Neural crest cell (in vitro differentiated cells): ENCODE measurements at places on chromosomes 5 and 9.

DNA sequence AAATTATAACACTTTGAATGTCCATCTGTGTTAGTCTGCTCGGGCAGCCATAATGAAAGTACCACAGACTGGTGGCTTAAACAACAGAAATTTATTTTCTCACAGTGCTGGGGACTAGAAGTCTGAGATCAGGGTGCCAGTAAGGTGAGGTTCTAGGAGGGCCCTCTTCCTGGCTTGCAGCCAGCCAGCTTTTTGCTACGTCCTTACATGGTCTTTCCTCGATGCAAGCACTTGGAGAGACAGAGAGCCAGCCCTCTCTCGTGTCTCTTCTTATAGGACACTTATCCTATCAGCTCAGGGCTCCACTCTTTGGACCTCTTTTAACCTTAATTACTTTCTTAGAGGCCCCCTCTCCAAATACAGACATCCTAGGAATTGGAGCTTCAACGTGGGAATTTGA lies 351.8 kb downstream of the SPOCK1 start:
- no peak for DNase-seq

GRCh38 chr9:36136894-36137391 lies 410 bp downstream of the GLIPR2 start:
- DNase-seq = no peak

GRCh38 chr5:142807372-142807911 lies 37.3 kb downstream of the ARHGAP26 start:
- DNase-seq = peak; percentile 20

- no peak for DNase-seq
These were observed 10.4 kb downstream of the CDK5RAP2 start for GRCh38 chr9:120569556-120569955.

GRCh38 chr5:174533751-174534241 lies 190.6 kb upstream of the MSX2 start:
- no peak for DNase-seq

DNA sequence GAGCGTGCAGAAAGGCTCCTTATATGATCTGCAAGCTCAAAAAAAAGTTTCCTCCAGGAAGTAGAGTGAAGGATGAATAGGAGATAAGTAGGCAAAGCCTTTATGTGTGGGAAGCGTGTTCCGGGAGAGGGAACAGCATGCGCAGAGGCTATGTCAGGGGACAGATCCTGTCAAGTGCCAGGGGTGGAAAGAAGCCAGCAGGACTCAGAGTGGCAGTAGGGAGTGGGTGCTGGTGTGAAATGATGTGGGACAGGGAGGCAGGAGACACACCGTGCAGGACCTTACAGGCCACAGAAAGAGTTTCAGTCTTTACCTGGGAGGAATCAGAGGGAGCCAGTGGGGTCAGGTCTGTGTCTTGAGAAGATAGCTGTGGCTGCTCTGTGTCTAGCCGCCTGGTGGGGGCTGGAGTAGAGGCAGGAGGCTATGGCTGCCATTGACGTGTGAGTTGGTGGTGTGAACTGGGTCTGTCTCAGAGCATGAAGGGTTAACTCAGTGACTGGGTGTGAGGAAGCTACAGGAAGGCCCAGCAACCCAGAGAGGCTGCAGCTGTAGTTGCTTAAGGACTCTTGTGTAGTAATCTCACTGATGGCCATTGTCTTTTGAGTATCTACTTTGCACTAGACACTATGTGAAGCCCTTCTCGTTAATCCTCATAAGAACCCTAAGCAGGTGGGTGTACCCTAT lies 71.3 kb downstream of the PPARGC1B start:
- DNase-seq = no peak

GRCh38 chr9:27933210-27934025 lies 360.1 kb upstream of the C9orf72 start:
- no peak for DNase-seq

DNA sequence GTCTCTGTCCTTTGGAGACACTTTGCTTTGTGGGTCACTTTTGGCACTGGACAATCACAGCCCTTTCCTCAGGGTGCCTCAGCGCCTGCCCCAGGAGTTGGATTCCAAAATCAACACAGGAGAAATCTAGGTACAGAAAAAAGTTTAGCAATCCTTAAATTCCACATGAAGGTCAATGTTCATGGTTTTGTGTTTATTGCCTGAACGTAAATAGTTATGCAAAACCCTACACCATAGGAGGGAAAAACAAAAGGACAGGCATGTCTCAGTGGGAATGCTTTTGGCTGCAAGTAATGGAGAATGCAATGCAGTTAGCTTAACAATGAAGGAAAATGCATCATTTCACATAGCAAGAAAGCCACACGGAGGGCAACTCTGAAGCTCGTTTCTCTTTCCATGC lies 6.5 kb upstream of the HMCN2 start:
- no peak for DNase-seq

- DNase-seq = no peak
These were observed 30.3 kb upstream of the LCP2 start for GRCh38 chr5:170327829-170328228.

DNA sequence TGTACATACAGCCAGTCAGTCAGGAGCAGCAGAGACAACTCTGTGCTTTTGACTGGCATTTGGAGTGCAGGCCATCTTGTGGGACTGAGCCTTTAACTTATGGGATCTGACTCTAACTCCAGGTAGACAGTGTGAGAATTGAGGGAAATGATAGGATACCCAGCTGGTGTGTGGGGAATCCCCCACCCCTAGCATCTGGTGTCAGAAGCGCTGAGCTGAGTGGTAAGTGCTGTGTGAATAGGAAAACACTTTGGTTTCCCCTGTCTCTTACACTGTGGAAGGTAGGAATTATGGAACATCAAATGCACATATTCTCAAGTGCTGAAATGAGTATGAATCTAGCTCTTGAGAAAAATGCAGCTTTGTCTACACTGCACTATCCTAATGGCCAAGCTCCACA lies 43.9 kb downstream of the CCDC125 start:
- no peak for DNase-seq

- no peak for DNase-seq
These were observed 48.7 kb downstream of the FBXW11 start for GRCh38 chr5:171957591-171958251.

DNA sequence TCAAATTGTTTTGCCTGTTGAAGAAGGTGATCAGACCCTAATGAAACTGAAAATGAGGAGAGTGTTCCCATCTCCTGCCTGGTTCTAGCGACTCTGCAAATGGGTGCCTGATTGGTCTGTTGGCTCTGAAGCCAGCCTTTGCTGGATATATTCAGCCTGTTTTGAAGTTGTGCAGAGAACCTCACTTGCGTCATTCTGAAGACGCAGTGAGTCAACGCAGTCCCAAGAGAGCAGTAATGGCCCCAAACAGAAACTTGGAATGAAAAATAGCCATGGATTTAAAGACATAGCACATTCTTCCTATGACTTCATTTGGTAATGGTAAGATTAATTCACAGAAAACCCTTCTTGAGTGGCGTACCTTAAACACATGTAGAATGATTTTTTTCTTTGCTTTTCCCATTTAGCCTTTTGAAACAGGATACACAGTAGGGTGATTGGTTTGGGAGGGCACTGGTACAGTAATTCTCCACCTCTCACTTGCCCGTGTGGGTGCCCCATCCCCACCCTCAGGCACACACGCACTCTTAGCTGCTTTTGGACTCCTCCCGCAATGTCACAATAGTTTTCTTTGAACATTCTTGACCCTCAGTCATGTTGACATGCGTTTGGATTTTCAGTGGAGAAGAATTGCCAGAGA lies 54.1 kb upstream of the ABL1 start:
- no peak for DNase-seq
